Cerebellar cortex (tissue), 1 donor: ENCODE measurements at places on chromosomes 11 and 22.

DNA sequence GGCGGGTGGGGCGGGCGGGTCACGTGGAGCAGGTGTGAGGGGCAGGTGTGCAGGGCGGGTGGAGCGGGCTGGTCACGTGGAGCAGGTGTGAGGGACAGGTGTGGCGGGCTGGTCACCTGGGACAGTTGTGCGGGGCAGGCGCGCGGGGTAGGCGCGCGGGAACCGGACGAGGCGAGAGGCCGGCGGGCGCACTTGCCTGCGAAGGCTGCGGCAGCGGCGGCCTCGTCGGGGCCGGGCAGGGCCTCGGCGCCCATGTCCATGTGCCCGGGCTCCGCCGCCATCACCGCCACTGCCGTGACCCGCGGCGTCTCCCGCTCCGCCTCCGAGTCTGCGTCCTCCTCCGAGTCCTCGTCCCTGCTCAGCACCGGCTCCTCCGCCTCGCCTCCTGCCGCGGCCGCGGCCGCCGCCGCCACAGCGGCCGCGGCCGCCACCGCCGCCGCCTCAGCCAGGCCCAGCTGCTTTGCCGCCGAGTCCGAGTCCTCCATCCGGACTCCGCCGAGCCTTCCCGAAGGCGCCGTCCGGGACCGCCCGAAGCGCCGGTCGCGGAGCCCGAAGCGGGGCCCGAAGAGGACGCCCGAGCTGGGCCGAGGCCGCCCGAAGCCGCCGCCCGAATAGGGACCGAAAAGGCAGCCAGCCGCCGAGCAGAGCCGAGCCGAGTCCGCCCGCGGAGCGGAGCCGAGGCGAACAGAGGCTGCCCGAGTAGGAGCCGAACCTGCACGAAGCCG is at the start of gene DEAF1:
Gene DEAF1, minus strand, starts transcription at position 660 of the 725 bp plus-strand sequence. Its CDS starts 175 bp downstream, at position 485.
- DNase-seq, result peak; percentile 94

- DNase-seq, result no peak
Observed at GRCh38 chr11:73204711-73205121, 13.4 kb upstream of the P2RY2 start.

GRCh38 chr11:44223238-44223637 is 86.7 kb downstream of the ALX4 start:
- no peak for DNase-seq

- DNase-seq, result no peak
Observed at GRCh38 chr22:19152942-19153883, 3.1 kb upstream of the GSC2 start.

- DNase-seq, result no peak
Observed at GRCh38 chr22:37983860-37984791, at the start of gene SOX10. Gene SOX10, minus strand, starts transcription at chr22:37984555. Its CDS starts 771 bp downstream, at chr22:37983784.
